ENCODE measurements at places on chromosomes 5 and 9. TPM values are rescaled to one million over a fixed set of nuclear protein-coding genes. Genes with fewer than 3 reads are reported as not detected.
A peak's percentile ranks its signal among the peaks of the same experiment; 100 is the strongest.

ZFP37 gene
- total RNA-seq = 3.6 TPM

DNA sequence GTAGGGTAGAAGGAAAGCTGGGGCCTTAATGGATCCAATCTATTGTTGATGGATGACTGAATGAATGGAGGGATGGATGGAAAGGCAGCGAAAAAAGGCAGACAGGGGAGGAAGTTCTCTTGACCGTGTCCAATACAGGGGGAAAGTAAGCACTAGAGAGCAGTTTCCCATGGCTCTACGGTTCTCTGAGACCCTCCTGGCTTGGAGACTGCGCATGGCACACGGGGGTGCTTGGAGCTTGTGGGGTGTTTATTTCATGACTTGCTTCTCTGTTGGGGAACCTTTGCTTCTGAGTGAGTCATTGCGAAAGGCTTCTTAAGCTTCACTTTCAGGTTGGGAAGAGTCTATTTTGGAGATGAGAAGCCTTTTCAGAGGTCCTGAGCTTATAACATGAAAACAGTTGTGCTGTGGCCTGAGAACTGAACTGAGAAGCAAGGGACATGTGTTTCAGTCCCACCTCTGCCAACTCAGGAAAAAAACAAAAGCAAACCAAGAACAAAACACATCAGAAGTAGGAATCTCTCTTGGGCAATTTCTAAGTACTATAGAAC lies 12.8 kb upstream of the TEX48 start:
- no peaks in the 10 kb centered on the region for H3K27me3 ChIP-seq
- no peak for DNase-seq
- no peak overlapping the region for H3K4me3 ChIP-seq

GRCh38 chr5:74402553-74402952 lies 238.0 kb downstream of the ENC1 start:
- H3K4me1 ChIP-seq = no peaks in the 10 kb centered on the region
- no peaks in the 10 kb centered on the region for H3K36me3 ChIP-seq
- no peaks in the 10 kb centered on the region for H3K27me3 ChIP-seq
- no peak overlapping the region for H3K27ac ChIP-seq

GRCh38 chr5:761059-761771 lies 23.3 kb downstream of the ZDHHC11B start:
- peak; percentile 63 for DNase-seq
- H3K4me1 ChIP-seq = peaks cover 16% of the 10 kb centered on the region
- no peak overlapping the region for H3K4me3 ChIP-seq
- H3K36me3 ChIP-seq = peaks cover 2% of the 10 kb centered on the region
- H3K27ac ChIP-seq = no peak overlapping the region
- H3K27me3 ChIP-seq = no peaks in the 10 kb centered on the region

- H3K4me3 ChIP-seq = no peak overlapping the region
- no peak overlapping the region for H3K27ac ChIP-seq
- H3K36me3 ChIP-seq = no peaks in the 10 kb centered on the region
- H3K27me3 ChIP-seq = no peaks in the 10 kb centered on the region
- peaks cover 6% of the 10 kb centered on the region for H3K4me1 ChIP-seq
These were observed 63.5 kb upstream of the TBC1D2 start for GRCh38 chr9:98318834-98319478.

- H3K27ac ChIP-seq = no peak overlapping the region
- H3K27me3 ChIP-seq = no peaks in the 10 kb centered on the region
- H3K4me1 ChIP-seq = no peaks in the 10 kb centered on the region
- DNase-seq = no peak
- H3K4me3 ChIP-seq = no peak overlapping the region
These were observed 1298.3 kb upstream of the WWC1 start for GRCh38 chr5:166992874-166993722.

GRCh38 chr9:107667231-107668070 lies 177.9 kb upstream of the KLF4 start:
- no peak for DNase-seq
- H3K36me3 ChIP-seq = no peaks in the 10 kb centered on the region
- no peak overlapping the region for H3K4me3 ChIP-seq
- no peaks in the 10 kb centered on the region for H3K27me3 ChIP-seq
- peak overlapping the region; percentile 16 for H3K27ac ChIP-seq
- peaks cover 11% of the 10 kb centered on the region for H3K4me1 ChIP-seq

- DNase-seq = no peak
- no peaks in the 10 kb centered on the region for H3K4me1 ChIP-seq
- H3K4me3 ChIP-seq = no peak overlapping the region
- no peaks in the 10 kb centered on the region for H3K27me3 ChIP-seq
- no peak overlapping the region for H3K27ac ChIP-seq
- H3K36me3 ChIP-seq = no peaks in the 10 kb centered on the region
These were observed 181.2 kb upstream of the EDIL3 start for GRCh38 chr5:84565866-84566265.

All from spleen (tissue), 13 donors.